ENCODE measurements at places on chromosomes 11 and 22. TPM values are rescaled to one million over a fixed set of nuclear protein-coding genes. Genes with fewer than 3 reads are reported as not detected.

SPI1 gene
- 35.0 TPM for total RNA-seq

DNA sequence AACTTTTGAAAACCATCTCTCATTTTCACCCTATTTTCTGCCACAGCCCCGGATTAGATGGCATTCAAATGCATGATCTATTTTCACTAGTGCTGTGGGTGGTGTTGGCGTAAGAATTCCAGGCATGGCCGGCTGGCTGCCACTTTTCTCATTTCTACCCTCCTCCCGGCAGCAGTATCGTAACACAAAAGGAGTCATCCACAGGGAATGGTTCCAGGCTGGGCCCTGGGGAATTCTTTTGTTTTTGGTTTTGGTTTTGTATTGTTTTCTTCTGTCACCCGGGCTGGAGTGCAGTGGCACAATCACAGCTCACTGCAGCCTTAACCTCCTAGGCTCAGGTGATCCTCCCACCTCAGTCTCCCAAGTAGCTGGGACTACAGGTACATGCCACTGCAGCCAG, 13.8 kb downstream of the JAML start:
- no peak for DNase-seq

DNA sequence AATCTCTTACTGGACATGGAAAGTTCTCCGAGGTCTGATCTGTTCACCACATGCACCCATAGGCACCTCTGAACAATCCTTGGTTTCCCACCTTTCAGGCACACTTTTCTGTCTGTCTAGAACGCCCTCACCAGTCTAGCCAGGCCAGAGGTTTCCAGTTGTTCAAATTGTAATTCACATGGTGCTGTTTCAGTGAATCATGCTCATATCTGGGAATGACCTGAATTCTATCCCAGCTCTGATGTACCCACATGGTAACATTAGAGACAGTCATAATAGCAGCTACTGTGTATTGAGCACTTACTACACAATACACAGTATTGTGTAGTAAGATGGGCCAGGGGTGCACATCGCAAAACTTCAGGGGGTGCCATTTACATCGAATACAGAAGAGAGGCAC, 138.2 kb downstream of the COMMD9 start:
- no peak for DNase-seq

- DNase-seq = no peak
These were observed 169.8 kb downstream of the SPON1 start for GRCh38 chr11:14132312-14132711.

DNA sequence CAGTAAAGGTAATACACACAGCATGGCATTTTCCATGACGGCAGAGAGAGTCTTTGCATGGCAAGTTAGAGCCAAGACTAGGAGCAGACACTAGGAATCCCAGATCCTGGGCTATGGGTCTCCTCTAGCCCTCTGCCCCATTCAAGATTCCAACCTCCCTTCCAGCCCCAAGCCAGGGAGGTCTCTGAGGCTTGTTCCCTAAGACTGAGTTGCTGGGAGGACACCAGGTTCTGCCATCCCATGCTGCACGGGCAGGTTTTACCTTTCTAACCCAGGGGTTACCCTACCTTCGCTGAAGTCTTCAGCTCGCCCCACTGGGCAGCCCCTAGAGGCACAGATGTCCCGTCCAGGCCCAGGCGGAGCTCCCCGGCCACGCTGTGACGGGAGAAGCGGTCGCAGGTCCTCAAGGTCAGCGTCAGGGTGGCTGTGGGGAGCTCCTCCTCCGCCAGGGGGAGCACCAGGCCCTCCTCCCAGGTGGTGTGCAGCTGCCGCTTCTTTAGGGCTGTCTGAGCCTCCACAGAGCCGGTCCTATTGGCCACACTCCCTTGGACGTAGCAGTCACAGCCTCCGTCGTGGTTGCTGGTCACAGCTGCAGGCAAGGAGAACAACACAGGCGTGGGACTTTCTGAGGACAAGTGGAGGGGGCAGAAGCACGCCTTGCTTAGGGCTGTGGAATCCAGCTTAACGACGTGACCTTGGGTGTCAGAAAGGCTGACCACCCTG, 33.8 kb downstream of the SYT13 start:
- DNase-seq = no peak

CATSPERZ gene
- not detected for total RNA-seq

Measured in thoracic aorta (tissue), 2 donors.